ENCODE measurements at places on chromosomes 2 and 18.

- DNase-seq, result no peak
These were observed 32.5 kb downstream of the PNO1 start for GRCh38 chr2:68189991-68190784.

GRCh38 chr18:63879709-63880108 is 7.8 kb upstream of the SERPINB2 start:
- no peak for DNase-seq

GRCh38 chr2:182767578-182767977 is 51.5 kb downstream of the DNAJC10 start:
- no peak for DNase-seq

- no peak for DNase-seq
These were observed 7.5 kb upstream of the MCFD2 start for GRCh38 chr2:46923041-46923528.

- DNase-seq, result no peak
These were observed 156.3 kb upstream of the SLC1A4 start for GRCh38 chr2:64832936-64833335.

DNA sequence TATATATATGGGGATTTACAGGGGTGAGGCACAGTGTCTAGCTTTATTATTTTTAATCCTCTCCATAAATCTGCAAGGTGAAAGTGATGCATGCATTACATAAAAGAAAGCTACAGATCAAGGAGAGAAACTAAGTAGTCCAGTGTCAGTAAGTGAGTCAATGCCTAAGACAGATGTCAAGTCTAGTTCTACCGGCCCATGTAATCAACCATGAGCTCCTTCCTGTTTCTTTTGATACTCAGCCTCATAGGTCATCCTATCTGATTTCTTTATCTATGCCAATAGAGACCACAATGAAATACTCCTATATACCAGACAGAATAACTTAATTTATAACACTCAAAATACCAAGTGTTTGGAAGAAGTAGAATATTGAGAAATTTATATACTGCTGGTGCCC is 20.2 kb upstream of the GYPC start:
- DNase-seq, result no peak

DNA sequence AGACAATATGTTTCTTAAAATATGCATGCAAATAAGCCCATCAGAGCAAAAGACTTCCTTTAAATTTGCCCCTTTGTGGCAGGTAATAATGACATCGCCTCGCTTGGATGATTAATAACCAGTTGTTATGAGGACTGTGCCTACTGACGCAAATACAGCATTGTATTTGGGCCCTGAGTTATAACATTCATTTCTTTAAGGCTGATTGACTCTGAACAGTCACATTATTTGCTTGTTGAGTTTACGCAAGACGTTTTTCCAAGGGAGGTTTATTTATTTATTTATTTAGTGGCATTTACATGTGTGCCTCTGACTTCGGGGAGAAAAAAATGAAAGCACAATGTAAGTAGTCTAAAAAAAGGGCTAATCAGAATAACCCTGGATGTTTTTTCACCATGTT is 88.3 kb downstream of the SLC8A1 start:
- no peak for DNase-seq

- no peak for DNase-seq
These were observed 59.0 kb upstream of the SALL3 start for GRCh38 chr18:78920456-78921138.

DNA sequence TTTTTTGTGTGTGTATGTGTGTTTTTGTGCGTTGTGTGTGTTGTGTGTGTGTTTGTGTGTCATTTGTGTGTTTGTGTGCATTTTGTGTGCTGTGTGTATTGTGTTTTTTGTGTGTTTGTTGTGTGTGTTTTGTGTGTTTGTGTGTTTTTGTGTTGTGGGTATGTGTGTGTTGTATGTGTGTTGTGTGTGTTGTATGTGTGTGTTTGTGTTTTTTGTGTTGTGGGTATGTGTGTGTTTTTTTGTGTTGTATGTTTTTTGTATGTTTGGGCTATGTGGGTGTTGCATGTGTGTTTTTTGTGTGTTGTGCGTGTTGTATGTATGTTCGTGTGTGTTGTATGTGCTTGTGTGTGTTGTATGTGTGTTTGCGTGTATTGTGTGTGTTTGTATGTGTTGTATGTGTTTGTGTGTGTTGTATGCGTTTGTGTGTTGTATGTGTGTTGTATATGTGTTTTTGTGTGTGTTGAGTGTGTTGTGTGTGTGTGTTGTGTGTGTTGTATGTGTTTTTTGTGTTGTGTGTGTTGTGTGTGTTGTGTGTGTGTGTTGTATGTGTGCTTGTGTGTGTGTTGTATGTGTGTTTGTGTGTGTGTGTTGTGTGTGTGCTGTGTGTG is 275.3 kb downstream of the HRH4 start:
- DNase-seq, result no peak

GRCh38 chr2:119939915-119940314 is 73.0 kb upstream of the EPB41L5 start:
- no peak for DNase-seq

GRCh38 chr2:60438653-60439052 is 114.8 kb downstream of the BCL11A start:
- no peak for DNase-seq

- no peak for DNase-seq
These were observed 15.0 kb upstream of the NTSR2 start for GRCh38 chr2:11684894-11685460.

DNA sequence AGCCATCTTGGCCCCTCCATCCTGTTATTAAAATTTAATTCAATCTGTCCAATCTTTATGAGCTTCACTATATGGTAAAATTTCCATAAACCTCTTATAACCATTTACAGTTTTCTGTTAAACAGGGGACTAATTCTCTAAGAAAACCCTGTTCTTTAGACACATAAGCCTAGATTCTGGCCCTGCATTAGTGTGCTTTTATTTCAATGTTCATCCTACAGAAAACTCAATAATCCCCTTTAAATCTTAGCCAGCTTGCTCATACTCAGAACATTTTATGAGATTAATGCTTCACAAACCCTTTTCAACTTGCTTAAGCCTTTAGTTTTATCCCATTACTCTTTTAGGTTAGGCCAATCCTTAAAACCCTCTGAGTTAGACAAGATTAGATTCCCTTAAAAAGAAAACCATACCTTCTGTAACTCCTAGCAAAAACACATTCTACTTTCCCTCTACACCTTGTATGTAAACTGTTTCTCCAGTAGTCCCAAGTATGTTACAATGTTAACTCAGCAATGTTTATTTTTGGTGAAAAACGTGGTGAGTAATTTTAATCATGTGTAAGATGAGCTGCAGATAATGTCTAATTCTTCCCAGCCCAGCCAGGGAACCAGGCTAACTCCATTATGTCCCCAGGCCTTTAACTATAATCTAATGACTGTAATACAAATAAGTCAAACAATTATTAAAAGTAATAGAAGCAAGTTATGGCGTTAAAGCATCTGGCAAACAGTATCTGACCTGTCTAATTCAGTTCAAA is 1953.4 kb upstream of the LRRTM1 start:
- DNase-seq, result no peak

DNA sequence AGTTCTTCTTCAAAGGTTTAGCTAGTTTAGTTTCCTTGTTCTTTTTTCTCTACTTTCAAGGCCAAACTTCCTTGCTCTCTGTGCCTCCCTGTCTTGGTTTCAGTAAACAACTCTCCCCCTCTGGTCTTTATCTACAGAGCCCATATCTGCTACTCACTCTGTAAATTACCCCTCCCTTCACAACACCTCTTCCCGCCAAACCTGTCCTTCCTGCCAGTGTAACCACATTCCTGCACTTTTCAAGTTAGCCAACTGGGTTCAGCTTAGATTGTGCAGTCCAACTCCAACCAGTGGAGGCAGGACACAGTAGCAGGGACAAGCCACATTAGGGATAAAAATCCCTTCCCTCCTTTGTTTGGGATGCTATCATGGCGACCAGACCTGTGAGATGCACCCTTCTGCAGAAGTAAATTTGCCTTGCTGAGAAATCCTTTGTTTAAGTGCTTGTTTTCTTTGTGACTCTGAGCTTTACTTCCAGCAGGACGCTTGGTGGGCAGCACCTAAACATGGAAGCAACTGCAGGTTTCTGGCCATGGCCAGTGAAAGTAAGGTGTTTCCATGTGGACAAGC is 706.0 kb downstream of the KCNJ3 start:
- no peak for DNase-seq

GRCh38 chr2:27942612-27943547 is 52.4 kb downstream of the BABAM2 start:
- DNase-seq, result no peak

GRCh38 chr18:41025666-41026065 is 929.4 kb upstream of the PIK3C3 start:
- no peak for DNase-seq

DNA sequence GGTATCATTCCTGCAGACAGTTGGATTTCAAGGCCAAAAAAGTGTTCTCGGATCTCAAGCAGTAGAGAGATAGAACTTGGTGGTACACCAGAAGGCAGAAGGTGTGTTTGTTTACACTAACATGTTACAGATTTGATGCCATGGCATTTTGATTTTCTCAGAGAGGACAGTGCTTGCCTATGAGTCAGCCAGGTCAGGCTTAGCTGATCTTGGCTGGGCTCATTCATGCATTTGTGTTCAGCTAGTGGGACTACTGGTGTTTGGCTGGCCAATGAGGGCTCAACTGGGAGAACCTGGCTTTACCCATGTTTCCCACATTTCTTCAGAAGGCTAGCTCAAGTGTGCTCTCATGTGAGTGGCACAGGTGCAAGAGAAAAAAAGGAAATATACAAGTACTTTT is 162.0 kb downstream of the C1D start:
- DNase-seq, result no peak

- DNase-seq, result no peak
These were observed 138.6 kb downstream of the GLI2 start for GRCh38 chr2:120873958-120874887.

- DNase-seq, result no peak
These were observed 20.0 kb downstream of the ELP2 start for GRCh38 chr18:36149514-36150289.

DNA sequence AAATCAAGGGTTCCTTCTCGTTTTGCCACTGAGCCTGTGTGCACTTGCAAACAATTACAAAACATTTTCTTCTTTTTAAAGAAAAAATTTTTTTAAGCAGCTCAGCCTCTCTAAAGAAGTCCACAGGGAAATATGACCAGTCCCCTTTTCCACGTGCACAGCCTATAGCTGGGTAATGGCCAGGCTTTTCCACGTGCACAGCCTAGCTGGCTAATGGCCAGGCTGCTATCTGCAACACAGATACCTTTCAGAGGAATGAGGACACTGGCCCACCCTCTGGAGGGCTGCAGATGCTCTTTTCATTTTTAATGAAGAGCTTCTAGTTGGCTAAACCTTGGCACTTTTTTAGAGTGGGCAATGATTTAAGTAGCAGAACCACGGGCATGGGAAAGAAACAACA is 46.3 kb downstream of the ASB18 start:
- DNase-seq, result no peak

DNA sequence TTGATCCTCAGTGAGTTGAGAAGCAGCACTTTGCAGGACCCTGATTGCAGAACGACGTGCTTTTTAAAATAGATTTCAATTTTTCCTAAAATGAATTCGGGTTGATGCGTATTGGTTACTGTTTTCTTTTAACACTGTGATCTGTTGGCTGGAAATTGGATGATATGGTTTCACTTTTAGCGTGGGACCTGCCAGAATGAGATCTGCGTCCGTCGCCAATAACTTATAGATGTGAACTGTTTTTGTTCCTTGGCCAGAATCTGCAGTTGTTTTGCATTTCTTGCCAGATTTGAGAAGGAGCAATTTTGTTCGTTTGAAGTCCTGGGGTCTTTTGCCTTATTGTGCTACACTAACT is 703 bp downstream of the UGGT1 start:
- DNase-seq, result no peak

- no peak for DNase-seq
These were observed 382.8 kb downstream of the GPD2 start for GRCh38 chr2:156818944-156819343.

- DNase-seq, result no peak
These were observed 210.7 kb upstream of the COPS8 start for GRCh38 chr2:236874866-236875481.

DNA sequence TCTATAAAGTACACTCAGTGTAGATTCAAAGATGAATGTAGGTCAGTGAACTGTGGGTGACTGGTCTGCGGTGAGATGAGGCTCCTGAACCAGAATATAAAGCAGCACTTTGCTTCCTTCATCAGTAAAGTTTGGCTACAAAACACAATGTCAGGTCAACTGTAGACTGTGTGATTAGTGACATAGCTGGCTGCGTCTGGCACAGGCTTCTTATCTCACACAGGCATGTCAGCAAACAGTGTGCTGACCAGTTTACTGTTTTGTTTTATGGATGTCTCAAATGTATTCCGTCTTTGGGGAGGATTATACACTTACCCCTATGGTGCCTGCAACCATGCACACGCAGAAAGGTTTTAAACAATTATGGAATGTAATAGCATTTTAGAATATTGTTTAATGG is 87.1 kb downstream of the ZNF236 start:
- no peak for DNase-seq

DNA sequence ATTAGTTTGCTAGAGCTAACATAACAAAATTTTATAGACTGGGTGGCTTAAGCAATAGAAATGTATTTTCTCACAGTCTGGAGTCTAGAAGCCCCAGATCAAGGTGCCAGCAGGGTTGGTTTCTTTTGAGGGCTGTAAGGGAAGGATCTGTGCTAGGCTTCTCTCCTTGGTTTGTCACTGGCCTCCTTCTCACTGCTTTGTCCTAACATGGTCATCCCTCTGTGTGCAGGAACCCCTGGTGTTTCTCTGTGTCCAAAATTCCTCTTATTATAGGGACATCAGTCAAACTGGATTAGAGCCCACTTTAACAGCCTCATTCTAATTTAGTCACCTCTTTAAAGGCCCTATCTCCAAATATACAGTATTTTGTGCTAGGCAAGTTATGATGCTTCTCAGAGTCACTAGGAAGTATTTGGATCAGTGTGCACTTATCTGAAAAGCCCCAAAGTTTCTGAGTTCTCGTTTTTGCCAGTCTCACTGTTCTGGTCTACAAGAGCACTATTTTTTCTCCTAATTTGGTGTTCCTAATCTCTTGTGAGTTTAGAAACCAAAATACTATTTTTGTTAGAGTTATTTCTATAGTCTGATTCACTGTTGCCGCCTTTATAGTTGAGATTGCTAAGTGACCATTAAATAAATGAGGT is 29.0 kb downstream of the ZC3H6 start:
- no peak for DNase-seq

- no peak for DNase-seq
These were observed 1.6 kb downstream of the PLCL1 start for GRCh38 chr2:197805715-197806633.

- DNase-seq, result no peak
These were observed 164.1 kb upstream of the RASGRP3 start for GRCh38 chr2:33312355-33312754.

DNA sequence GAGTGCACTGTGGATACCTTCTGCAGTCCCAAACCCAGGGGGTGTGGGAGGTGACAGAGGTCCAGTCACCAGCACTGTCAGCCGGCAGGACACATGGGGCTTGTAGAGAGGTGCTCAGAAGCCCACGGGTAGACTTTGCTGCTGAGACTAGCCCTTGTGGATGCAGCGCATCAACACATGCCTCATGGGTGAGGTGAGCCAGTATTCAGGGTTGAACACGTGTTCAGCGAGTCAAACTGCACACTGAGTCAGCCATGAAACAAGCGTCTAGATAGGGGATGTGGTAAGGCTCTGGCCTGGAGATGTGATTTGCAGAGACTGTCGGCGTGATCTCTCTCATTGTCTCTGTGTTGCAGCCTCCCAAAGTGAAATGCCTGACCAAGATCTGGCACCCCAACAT is 35.8 kb upstream of the SCLY start:
- DNase-seq, result no peak

GRCh38 chr2:8152392-8153257 is 529.2 kb upstream of the ID2 start:
- no peak for DNase-seq

All from activated CD8-positive, alpha-beta memory T cell treated with anti-CD3 and anti-CD28 coated beads for 1 hour (primary cell).